ENCODE measurements at places on chromosomes 5 and 9.

- no peak for DNase-seq
These were observed 142.2 kb upstream of the ABCA1 start for GRCh38 chr9:105070176-105070575.

DNA sequence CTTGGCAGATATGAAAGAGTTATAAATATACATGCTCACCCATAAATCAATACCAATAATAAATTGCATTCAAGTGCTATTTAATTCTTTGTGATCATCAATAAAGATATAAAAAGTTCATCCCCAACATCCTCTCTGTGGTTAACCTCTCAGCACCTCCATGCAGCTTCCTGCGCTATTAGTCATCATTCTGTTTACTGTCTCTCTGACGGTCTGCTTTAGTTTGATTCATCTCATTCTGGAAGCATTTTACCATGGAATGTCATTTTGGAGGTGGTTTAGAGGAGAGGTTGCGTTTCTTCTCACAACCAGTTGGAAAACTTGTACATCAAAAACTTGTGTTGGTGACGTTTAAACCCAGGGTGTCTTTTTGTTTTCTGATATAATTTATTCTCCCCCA lies 486.6 kb downstream of the BRINP1 start:
- DNase-seq = no peak

- DNase-seq = no peak
These were observed 153.2 kb downstream of the GOLPH3 start for GRCh38 chr5:32020946-32021345.

DNA sequence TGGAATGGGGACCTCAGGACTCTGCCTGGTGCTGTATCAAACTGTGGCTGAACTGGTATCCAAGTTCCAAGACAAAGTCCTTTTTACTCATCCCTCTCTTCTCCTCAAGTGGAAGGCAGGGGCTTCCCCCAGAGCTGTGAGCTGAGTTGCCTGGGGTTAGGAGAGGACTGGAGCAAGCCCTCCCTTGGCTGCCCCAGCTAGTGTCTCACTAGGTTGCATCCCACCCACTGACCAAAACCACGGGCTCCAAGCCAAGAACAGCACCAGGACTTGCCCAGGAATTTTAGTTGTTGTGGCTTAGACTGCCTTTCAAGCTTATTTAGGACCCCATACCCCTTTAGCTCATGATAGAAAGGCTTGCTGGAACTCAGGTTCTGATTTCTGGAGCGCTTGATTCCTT lies 158.7 kb upstream of the TNC start:
- no peak for DNase-seq

GRCh38 chr5:35533156-35533555 lies 84.5 kb upstream of the SPEF2 start:
- DNase-seq = no peak

- no peak for DNase-seq
These were observed 609.9 kb downstream of the ACTL7B start for GRCh38 chr9:108245901-108246300.

DNA sequence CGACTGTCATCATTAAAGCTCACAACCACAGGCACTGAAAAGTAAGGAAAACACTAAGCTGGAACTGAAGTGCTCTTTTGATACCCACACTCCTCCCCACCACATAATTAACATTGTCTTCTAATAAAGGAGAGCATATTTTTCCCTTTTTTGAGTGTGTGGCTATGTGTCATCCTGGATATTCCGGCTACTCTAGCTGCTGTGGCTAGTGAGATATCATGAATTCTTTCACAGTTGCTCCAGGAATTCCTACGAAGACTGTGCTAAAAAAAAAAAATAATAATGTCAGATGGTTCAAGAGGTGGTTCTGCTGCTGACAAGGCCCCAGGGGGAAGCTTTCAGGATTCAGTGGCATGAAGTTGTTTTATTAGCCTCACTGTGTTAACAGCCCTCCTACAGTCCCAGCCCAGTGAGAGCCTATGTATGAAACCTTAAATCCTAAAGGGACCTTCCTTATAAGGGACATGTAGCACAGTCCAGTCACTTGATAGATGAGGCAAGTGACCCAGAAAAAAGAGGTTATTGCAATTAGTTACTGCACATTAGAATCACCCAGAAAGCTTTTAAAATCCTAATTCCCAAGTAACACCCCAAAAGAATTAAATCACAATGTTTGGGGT lies 46.6 kb downstream of the TMEM252 start:
- no peak for DNase-seq

GRCh38 chr9:113137196-113138168 lies 13.3 kb upstream of the SLC31A2 start:
- no peak for DNase-seq

DNA sequence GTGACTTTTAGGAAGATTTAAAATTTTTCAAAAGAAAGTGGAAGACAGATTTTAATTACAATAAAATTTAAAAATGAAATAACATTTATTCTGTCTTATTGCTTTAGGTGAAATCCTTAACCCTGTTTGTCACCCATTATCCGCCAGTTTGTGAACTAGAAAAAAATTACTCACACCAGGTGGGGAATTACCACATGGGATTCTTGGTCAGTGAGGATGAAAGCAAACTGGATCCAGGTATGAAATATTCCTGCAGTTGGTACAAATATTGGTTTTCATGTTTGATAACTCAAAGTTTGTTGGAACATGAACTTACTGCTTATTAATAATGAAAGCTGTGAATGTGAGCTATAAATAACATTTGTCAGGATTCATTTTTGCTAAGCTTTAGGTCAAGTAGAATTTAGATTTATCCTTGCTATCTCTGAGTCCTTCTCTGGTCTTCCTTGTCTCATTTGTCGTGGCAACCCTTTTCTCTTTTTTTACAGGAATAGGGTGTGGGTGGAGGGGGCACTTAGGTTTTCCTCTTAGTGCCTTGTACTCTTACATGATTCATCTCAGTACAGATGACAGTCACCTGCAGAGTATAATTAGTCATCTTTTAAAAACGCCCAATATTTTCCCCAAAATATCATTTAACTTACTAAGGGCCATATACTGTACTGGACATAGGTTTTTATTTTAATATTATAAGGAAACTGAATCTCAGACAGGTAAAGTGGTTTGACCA lies 95.3 kb upstream of the RASGRF2 start:
- no peak for DNase-seq

- no peak for DNase-seq
These were observed 399.4 kb upstream of the NUDT12 start for GRCh38 chr5:103962023-103962422.

- no peak for DNase-seq
These were observed 44.2 kb downstream of the CETN3 start for GRCh38 chr5:90365328-90365727.

DNA sequence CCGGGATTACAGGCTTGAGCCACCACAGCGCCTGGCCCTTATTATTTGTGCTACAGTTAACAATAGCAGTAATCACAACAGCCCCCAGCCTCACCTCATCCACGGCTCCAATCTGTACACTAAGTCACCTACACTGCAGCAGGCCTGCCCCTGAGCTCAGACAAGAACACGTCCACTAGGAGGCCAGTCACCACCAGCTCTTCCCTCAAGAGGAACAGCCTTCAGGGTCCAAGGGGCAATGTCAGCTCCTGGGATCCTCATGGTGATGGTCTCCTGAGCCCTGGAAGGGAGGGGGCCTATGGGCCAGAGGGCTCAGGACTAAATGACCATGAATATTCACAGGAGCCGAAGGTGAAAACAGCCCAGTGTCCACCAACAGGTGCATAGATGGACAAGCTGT lies 67.7 kb downstream of the VAV2 start:
- DNase-seq = no peak

GRCh38 chr9:115594557-115594956 lies 476.6 kb upstream of the TNC start:
- DNase-seq = no peak

DNA sequence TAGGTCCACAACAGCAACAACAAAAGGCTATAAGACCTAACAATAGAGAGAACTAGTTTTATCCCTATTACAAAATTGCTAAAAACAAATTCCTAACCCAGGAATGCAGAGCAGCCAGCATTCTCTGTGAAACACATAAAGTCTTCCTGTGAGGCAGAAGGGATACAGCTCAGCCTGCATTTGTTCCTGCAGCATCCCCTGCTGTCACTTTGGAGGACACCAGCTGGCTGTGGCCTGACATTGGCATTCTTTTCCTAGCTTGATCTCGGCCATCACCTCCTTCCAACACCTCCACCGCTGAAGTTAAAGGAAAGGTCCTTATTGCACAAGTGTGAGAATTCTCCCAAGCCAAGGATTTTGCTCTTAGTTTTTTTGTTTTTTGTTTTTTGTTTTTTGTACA lies 186.1 kb downstream of the SNCAIP start:
- no peak for DNase-seq

Measured in NCI-H510A treated with DMSO at 0.1 percent for 48 hours (cell line).